ENCODE measurements at places on chromosomes 7 and 10.

DNA sequence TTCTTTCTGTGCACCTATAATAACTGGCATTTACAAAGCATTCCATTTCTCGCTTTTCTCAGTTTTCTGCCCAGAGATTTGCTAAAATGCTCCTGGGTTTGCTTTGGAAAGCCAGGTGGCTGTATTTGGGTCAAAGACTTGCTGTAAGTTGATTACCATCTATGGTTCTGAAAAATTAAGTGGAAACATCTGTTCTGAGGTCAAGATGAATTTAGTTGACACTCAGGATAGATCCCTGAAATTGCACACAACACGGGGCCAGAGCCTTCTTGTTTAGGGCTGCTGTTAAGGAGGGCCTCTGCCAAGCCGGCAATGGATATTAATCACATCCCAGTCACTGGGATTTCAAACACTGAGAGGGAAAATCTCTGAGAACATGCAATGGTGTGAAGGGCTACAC lies 111.6 kb upstream of the GLI3 start:
- no peak for DNase-seq

DNA sequence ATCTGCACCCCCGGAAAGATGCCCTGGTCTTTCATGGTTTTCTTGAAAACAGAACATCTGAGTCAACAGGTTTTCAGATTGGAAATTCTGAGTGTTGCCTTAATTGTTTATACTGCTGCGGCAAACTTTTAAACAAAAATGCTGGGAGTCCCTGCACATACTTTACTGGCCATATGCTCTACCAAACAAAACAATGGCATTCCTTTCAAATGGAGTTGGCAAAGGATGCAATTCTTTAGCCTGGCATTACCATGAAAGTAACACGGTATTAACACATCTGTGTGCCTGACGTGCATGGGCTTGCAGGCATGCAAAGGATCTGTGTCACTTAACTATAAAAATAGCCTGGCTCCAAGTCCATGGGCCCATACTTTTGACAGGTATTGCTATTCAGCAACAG lies 4.2 kb downstream of the INHBA start:
- DNase-seq: no peak

DNA sequence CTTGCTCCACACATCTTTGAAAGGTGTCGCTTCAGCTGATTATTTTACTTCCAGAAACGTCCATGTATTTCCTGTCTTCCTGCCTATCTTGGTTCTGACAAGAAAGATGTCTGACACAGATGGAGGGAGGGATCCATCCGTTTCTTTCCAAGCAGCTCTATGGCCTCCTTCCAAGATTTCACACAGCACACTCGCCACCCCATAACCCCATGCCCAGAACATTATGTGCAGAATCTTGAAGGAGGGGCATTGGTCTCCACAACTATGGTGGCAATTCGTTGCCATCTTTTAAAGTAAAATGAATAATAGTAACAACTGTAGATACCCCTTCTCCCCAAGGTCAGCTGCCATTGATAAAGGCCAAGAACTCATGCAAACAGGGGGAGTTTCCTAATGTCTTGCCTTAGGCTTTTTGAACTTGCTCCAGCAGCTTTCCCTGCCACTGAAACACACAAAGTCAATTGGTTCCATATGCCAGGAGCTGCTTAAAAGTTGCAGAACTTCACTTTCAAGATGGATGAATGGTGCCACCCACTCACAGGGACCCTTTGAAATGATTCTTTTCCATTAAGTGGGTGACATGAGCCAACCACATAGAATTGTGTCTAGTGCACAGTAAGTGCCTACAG lies 60.0 kb downstream of the VSTM4 start:
- DNase-seq: no peak

GRCh38 chr7:96827701-96828100 lies 118.1 kb upstream of the SEM1 start:
- DNase-seq: no peak

- DNase-seq: no peak
Measured at GRCh38 chr10:97914171-97914836, 64.7 kb downstream of the GOLGA7B start.

- DNase-seq: no peak
Measured at GRCh38 chr10:109987452-109988211, 20.2 kb upstream of the ADD3 start.

- peak; percentile 59 for DNase-seq
Measured at GRCh38 chr10:75034131-75034512, 77.3 kb upstream of the SAMD8 start.

DNA sequence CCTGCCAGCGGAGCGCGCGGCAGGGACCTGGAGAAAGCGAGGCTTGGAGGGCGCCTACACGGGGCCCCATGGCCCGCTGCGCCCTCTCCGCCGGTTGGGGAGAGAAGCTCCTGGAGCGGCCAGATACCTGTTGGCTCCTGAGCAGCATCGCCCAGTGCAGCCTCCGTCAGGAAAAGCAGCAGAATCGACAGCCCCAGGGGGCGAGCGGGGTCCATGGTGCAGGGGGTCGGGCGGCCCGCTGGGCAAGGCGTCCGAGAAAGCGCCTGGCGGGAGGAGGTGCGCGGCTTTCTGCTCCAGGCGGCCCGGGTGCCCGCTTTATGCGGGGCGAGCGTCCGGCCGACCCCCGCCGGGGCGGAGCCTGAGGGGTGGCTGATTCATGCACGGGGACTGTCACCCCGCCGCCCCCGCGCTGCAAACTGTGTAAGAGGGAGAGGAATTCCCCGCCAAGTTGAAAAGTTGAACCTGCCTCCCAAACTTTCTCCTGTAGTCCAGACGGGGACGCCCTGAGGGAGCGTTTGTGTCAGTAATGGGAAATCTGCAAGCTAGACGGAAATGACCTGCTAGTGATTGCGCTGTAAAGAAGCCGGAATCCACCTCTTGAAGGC lies at the start of gene TFPI2:
TFPI2 (minus strand) TSS at position 290 of the 605 bp plus-strand sequence; CDS start at position 215, 75 bp downstream.
- DNase-seq: no peak

- no peak for DNase-seq
Measured at GRCh38 chr7:157652954-157653826, 316.4 kb downstream of the DNAJB6 start.

DNA sequence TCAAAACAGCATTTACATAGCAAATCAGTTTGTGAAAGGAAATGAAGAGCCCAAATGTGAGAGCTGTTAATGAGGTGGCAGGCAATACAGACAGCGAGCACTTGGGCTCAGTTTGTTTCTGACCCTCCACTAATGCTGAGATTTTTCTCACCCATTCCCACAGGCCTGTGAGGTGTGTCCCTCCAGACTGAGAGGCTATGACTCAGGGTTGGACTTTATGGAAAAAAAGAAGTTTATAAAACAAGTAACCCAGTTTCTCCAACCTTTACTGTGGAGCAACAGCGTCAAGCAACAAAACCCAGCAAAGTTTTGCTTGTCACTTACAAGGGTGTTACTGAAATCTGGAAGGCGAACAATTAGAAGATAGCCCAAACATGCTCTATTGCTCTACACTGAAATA lies 4.9 kb upstream of the FEZF1 start:
- no peak for DNase-seq

DNA sequence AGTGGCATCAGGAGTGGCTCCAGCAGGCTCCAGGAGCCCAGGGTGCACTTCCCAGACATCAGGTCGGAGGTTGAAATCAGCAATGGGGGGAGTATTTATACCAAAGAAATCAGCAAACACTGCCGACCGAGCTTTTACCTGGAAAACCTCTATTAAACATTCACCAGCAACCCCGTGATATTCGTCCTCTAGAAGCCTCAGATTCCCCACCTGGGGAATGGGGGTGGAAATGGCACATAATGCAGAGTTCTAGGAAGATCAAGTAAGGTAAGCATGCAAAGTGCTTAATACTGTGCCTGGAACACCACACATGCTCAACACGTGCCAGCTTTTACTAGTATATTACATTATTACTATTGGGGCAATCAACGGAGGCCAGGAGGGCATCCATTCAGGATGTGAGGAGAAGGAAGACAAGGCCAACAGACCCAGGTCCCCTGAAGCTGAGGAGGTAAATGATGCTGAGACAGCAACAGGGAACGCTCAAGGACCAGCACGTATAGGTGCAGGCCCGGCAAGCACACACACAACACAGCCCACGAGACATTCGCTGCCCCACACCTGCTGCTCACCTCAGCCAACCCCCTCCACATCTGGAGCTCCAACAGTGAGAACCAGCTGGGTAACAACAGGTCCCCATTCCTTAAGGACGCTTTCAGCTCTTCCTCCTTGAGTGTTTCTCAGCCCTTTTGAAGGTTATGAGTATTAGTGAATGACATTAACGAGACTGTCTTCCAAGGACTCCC lies 125.5 kb downstream of the TNS3 start:
- DNase-seq: no peak

DNA sequence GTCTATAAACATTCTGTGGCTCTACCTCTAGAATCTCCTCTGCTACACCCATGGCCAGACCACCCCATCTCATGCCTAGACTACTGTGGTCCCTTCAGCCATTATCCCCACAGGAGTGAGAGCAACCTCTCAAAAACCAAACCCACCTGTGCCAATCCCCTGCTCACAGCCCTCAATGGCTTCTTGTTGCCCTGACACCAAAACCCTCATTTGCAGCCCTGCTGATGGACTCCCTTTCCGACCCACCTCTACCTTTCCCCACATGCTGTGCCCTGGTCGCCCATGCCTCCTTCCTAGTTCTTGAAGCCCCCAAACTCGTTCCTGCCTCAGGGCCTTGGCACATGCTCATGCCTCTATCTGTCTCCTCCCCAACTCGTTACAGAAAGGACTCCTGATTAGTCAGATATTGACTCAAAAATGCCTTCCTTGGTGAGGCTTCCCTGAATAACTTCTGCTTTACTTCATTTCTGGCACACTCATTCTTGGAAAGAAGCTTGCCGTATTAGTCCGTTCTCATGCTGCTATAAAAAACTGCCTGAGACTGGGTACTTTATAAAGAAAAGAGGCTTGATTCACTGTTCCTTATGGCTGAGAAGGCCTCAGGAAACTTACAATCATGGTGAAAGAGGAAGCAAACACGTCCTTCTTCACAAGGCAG lies 104.2 kb downstream of the TEX36 start:
- no peak for DNase-seq

- no peak for DNase-seq
Measured at GRCh38 chr7:71801976-71802375, 610.2 kb downstream of the CALN1 start.

GRCh38 chr10:79084972-79085597 lies 16.3 kb downstream of the ZMIZ1 start:
- DNase-seq: no peak

GRCh38 chr10:51377070-51377931 lies 303.0 kb downstream of the PRKG1 start:
- DNase-seq: no peak

- DNase-seq: no peak
Measured at GRCh38 chr10:7199152-7199760, 211.6 kb downstream of the SFMBT2 start.

DNA sequence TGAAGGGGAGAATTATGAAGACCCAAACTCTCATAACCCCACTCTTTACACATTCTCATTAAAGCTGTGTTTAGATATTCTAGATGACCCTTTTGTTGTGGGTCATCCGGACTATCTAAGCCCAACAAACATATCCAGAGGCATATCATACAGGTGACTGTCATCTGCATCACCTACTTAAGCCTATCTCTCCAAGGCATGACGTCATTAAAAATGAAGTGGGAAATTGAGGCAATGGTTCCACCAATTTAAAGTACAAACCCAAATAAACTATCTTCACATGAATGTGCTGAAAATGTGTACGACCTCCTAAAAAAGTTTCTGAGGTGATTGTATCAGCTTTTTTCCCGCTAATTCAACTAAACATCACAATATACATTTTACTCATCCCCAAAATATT lies 4.5 kb upstream of the RALA start:
- no peak for DNase-seq

- DNase-seq: no peak
Measured at GRCh38 chr10:52658112-52658511, 114.5 kb downstream of the MBL2 start.

DNA sequence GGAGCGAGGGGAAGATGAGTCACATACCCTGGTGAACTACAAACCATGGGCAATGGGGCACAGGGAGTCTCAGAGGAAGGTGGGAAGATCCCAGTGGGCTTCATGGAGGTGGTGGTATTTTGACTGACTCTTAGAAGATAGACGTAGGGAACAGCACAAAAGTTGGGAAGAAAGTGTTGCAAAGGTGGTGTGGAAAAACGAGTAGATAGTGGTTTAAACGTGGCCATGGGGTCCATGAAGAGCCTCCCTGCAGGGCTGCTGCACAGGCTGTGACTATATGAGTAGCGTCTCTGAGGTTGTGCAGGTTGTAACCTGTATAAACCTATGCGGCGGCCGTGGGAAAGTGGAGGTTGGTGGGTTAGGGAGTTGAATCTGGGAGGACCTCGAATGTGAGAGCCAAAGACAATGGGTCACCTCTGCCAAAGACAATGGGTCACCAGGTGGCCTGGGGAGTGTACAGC lies 13.8 kb downstream of the LZTS2 start:
- DNase-seq: no peak

- no peak for DNase-seq
Measured at GRCh38 chr10:71838264-71839211, 12.5 kb downstream of the PSAP start.

DNA sequence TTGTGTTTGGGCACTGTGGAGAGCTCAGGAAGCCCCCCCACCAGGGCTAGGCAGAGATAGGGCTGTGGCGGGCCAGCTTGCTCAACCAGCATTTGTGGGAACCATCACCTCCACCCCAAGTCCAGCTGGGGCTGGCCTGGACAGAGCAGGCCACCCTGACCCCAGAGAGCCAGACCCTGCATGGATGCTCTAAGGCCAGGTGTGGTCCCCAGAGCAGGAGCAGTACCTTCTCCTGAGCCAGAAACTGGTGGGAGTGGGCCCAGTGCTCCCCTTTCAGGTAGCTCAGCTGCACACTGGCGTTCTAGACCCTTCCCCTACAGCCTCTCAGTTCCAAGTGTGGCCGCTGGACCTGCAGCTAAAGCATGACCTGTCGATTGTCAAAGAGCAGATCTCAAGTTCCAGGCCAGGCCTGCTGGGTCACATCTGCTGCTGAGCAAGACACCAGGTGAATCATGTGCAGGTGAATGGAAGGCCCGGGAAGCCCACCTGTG lies 57.2 kb downstream of the RASGEF1A start:
- no peak for DNase-seq

GRCh38 chr7:122885583-122886356 lies 490 bp downstream of the CADPS2 start:
- no peak for DNase-seq

- no peak for DNase-seq
Measured at GRCh38 chr7:3064067-3064466, 20.4 kb upstream of the CARD11 start.

GRCh38 chr7:133645884-133646391 lies 393.1 kb downstream of the EXOC4 start:
- DNase-seq: no peak

- no peak for DNase-seq
Measured at GRCh38 chr7:50647286-50647980, 82.2 kb upstream of the DDC start.

GRCh38 chr7:122014697-122015096 lies 129.4 kb downstream of the AASS start:
- DNase-seq: no peak
